Activated naive CD4-positive, alpha-beta T cell treated with anti-CD3 and anti-CD28 coated beads for 36 hours (primary cell): ENCODE measurements at places on chromosomes 4 and X. TPM values are rescaled to one million over a fixed set of nuclear protein-coding genes. Genes with fewer than 3 reads are reported as not detected.

The ATOH1 gene
- total RNA-seq = not detected

DNA sequence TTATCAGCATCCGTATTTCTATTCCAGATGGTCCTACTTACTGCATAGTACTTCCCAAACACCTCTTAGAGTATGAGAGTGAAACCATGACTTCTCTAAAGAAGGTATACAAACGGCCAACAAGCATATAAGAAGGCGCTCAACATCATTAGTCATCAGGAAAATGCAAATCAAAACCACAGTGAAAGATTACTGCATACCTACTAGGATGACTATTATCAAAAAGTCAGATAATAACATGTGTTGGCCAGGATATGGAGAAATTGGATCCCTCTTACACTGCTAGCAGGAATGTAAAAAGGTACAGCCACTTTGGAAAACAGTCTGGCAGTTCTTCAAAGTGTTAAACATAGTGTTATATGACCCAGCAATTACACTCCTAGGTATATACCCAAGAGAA, 215.3 kb upstream of the CXorf66 start:
- H3K36me3 ChIP-seq = no peaks in the 10 kb centered on the region
- H3K27me3 ChIP-seq = no peaks in the 10 kb centered on the region
- H3K4me3 ChIP-seq = no peak overlapping the region

The CFP gene
- 5.1 TPM for total RNA-seq

DNA sequence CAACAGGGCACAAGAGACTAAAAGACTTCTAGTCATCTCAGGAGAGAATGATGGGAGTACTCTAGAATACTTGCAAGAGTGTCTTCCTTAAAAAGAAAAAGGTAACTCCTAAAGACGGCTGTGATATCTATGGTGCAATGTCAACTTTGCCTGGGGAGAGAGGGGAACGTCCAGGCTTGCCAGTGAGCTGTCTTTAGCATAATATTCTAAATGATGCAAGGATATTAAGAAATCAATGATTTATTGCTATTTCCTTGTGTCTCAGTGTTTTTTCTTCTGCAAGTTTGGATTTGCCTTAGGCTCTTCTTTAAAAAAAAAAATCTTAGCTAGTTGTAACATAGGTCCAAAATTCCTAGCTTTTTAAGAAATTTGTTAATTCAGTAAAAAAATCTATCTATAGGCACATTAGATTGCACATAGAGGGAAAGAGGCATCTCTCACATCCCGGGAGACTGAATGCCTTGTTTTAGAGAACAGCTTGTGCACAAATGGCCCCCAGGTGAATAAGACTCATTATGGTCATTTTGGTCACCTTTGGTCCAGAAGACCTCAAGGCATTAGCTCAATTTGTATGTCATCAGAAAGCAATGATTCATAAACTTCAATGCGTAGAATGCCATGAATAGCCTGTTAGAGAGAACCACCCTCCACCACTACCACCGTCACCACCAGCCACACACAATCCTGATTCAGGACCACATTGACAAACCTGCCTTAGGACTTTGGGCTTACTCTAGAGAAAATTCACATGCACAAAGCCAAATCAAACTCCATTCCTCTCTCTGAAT, 104.1 kb downstream of the PALLD start:
- H3K4me3 ChIP-seq = no peak overlapping the region
- no peak overlapping the region for H3K27ac ChIP-seq
- peaks cover 4% of the 10 kb centered on the region for H3K27me3 ChIP-seq
- H3K4me1 ChIP-seq = no peaks in the 10 kb centered on the region
- no peak for DNase-seq

- peaks cover 2% of the 10 kb centered on the region for H3K4me1 ChIP-seq
- no peaks in the 10 kb centered on the region for H3K27me3 ChIP-seq
- no peaks in the 10 kb centered on the region for H3K36me3 ChIP-seq
Observed at GRCh38 chrX:131633285-131633917, 89.5 kb downstream of the OR13H1 start.

The C4orf50 gene
- total RNA-seq = not detected
